NCI-H1048 (cell line): ENCODE measurements at places on chromosomes 12 and 14.

- no peak for DNase-seq
Measured at GRCh38 chr12:82554529-82554928, 132.2 kb upstream of the TMTC2 start.

DNA sequence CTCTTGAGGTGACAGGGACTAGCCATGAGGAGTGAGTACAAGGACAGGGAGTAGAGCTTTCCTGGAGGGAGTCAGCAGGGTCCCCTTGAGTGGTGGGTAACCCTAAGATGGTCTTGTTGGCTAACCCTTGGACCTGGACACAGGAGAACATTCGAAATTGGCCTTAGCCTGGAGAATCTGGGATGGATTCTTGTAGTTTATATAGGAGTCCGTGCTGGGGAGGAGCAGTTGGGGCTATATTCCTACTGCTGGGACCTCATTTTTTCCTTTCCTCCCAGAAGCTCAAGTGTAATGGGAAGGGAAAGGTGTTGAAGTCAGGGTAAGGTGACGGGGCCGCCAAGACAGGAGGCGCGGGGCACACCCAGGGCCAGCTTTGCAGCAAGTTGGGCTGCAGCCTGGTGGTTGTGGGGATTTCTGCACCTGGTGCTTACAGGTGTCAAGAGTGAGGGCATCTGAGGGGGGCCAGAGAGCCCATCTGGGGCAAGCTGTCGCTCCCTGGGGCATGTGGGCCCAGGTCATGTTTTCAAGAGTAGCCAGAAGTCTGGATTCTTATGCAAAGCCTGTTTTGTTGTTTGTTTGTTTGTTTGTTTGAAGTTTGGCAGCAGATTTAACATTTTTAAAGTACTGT is 5.1 kb downstream of the BCL7A start:
- no peak for DNase-seq

DNA sequence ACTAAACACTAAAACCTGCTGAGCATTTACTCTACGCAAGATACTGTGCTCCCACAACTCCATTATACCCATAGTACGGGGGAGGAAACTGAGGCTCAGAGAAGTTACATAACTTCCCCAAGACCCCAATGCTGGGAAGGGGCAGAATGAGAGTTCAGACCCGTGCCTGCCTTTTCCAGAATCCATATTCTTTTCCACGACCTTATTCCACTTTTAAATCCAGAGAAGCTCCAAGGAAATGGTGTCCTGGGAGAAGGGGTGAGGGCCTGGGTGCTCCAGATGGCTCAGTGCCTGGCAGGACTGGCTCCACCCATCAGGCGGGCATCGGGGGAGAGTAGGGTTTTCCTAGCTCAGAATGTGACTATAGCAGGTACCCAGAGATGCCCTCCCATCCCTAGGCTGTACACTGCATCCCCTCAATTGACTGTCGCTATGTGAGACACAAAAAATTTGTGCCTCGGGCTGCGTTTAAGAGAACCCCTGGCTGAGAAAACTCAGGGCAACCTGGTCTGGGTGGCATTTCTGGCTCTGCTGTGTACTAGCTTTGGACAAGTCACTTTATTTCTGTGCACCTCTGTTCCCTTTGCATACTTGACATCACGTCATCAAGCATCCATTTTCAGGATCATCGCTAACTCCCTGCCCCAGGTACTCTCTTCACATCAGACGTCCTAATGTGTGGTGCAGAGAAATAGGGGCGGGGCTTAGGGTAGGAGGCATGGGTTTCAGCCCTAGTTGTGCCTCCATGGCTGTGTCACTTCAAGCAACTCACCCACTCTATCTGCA is 11.6 kb upstream of the IQSEC3 start:
- DNase-seq = no peak

DNA sequence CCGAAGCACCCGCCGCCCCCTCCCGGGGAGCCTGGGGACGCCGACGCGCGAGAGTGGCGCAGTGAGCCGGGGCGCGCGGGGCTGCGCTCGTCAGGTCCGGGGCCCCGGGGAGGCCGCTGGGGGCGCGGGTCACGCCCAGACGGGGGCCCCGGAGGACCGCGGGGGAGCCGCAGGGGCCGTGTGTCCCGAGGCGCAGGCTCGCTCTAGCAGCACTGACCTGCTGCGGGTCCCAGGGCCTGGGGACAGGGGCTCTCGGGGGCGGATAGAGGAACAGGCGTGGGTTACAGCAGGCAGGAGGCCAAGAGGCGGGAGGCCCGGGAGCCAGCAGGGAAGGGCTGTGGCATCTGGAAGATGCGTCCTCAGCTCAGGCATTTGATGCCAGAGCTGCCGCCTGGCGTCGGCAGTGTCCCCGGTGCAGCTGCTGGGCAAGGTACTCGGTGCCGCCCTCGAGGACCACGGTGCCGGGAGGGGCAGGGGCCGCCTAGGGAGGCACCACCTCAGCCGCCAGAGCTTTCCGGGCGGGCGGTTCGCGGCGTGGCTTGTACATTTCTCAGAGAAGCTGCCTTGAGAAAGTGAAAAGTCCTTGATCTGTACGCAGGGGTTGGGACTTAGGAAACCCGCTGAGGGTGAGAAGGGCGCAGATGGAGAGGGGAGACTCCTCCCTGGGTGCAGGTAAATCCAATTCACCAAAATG is 1.2 kb downstream of the WNT5B start:
- no peak for DNase-seq

DNA sequence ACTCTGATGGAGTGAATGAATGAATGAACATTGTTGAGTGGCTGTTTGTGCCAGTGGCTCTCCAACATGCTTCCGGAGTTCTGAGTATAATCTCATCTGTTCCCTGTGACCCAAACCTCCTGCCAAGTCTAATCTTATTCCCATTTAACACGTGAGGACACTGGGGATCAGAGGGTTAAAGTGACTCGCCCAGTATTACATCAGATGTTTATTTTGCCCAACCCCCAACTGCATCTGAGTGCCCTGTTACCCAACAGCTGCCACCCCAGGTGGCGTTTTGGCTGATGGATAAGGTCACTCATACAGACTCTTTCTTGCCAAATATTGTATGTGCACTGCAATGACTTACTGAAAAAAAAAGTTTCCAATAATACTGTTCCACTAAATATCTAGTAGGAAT is 210.9 kb downstream of the EXOC5 start:
- no peak for DNase-seq

GRCh38 chr12:116319898-116320621 is 42.6 kb upstream of the MED13L start:
- no peak for DNase-seq

DNA sequence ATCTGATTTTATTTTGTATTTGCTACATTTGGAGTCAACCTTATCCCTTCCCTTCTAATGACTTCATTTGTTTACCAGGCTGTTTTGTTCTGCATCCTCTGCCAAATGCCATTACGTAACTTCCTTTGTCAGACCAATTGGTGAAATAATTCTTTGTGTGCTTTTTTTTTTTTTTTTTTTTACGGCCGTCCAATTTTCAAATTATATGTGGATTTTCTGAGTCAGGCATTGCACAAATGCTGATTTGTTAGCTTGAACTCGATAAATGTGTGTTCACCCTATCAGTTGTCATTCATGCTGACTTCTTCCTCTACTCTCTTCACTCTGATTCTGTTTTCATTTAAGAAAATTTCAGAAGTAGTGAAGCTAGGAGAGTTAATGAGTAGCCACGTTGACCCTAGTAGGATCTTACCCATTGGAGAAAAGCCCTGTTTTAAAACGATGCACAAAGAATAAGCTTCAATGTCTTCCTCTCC is 386.2 kb downstream of the DIO2 start:
- no peak for DNase-seq

- no peak for DNase-seq
Measured at GRCh38 chr14:34003691-34004090, 52.8 kb upstream of the EGLN3 start.

- no peak for DNase-seq
Measured at GRCh38 chr12:122147514-122148290, 26.3 kb downstream of the IL31 start.

DNA sequence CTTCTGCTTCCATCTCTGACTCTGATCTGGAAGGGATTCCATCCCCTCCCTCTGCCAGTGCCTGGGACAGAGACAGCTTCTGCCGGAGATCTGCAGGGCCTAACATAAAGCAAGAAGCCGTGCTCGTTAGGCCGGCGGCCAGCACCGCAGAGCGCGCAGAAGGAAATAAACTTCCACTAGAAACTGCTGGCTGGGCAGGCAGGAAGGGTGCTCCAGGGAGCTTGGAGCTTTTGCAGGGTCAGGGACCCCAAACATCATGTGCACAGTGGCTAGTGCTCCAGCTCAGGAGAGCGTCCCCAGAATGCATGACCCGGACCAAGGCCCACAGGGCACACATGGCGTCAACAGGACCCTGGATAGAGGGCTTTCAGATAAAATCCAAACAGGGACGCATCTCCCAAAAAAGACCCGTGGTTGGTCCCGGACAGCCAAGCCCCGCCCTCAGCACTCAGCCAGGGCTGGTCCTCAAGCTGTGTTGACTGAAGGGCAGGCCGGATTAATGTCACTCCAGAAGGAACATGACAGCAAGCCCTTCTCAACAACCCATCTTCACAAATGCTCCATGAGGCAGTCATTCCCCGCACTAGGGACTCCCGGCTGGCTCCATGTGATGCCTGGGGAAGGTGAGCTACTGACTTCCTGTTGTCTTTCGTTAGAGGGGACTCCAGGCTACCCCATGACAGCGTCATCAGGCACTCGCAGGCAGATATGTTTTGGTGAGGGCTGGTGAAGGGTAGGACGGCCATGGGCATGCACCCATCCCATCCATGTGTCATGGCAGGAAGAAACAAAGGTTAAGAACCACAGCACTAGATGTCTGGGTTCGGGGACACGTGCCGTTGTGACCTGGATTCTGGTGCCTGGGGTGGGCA is 121.5 kb downstream of the CALM1 start:
- DNase-seq = no peak

- DNase-seq = no peak
Measured at GRCh38 chr12:15608941-15609340, 180.2 kb downstream of the EPS8 start.

DNA sequence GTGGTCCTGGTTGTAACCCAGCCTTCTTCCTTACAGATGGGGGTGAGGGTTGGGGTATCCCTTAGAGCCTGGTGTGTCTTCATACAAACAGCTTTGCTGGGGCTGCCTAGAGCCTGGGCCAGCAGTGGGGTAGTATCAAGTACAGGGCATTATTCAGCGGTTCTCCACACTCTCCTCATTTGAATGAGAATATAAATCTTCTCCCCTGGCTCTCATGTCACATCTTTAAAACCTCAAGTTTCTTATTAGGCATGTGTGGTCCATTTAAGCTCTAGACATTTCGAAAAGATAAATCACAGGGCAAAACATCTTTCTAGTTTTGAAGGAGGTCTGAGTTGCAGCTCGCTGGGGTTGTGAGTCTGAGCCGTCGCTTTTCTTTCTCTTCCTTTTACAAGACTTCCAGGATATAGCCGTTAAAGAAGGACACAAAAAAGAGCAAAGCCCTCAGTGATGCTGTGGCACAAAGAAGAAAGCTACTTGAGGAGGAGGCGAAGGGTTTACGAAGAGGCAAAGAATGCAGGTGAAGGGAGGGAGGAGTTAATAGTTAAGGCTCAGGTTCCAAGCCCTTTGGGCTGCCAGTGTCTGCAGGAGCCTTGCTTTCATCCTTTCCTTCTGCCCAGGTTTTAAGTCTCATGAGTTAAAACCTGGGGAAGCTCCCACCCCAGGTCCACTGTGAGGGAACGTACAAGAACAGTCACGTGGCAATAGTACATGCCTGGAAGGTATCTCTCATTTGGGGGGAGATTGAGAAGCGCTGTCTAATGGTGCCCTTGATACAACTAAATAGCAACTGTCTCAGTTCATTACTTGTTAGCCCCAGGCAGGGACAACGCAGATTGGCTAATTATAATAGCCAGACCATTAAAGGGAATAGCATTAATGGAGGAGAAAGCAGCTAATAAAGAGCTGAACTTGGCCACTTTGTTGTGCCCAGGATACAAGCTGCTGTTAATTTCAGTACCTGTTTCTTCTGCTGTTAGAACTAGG is 94.2 kb downstream of the ETV6 start:
- no peak for DNase-seq
